ENCODE measurements at places on chromosomes 2 and 18. TPM values are rescaled to one million over a fixed set of nuclear protein-coding genes. Genes with fewer than 3 reads are reported as not detected.

DNA sequence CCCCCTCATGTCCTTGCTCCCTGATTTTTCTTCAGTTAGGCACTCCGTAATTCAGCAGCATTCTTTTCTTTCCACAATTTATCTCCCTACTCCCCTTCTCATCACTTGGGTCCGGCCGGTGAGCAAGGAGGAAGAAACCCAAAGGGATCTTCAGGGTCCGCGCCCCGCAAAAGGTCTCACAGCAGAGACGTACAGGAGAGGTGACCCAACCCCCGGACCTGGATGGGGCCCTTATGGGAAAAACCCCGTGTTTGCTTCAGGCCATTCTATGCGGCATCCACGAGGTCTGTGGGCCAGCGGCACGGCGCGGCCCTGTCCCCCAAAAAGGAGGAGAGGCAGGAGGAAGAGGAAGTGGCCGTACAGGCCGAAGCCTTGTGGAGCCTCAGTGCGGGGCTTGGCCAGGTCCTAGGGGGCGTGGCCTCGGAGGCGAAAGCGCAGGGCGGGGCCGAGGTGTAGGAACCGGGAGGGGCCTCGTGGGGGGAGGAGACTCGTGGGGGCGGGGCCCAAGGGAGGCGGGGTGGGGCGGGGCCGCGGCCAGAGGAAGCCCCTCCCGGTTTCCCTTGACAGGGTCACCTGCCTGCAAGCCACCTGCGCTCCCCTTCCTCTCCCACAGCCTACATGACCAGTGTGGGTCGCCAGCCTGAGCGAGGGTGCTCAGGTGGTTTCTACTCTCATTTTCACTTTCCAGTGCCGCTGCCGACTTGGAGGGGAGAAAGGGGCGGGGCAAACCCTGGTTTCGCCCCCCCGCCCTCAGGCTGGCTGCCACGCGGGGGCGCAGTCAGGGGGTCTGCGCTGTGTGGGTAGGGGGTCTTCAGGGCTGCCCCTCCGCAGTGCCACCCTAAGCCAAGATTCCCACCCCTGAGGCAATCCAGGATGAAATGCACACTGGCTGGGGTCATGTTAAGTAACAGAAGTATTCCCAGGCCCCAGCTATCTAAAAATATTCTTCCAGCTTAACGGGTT, 156.4 kb upstream of the XPO1 start:
- DNase-seq: peak; percentile 67

Gene CLEC4F
- not detected for total RNA-seq

Gene GATA6
- total RNA-seq: 0.35 TPM

GRCh38 chr2:30300456-30301221, 69.3 kb downstream of the LBH start:
- no peak for DNase-seq

Gene MC2R
- not detected for total RNA-seq

GRCh38 chr2:37871456-37872191, 53.5 kb upstream of the RMDN2 start:
- DNase-seq: peak; percentile 99

DNA sequence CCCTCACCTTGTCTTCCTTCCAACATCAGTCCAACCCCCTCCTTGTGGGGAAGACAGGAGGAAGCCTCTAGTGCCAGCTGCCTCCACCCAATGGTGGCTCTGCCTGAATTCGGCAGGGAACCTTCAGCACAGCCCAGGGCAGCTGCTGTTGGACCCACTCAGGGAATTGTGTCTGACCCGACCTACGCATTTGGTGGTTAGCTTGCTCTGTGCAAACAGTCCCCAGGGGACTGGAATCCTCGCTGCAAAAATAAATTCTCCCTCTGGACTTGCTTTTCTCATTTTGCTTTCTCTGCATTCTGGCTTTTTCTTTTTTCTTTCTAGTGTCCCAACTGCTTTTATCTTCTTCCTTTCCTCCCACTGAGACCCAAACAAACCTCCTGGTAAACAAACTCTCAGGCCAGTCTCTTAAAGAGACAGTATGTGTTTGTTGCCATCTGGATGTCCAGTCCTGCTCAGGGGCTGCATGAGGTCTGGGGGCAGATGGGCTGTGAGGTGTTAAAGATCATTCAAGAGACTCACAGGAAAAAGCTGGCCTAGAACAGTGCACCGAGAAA, 137.7 kb upstream of the HAAO start:
- peak; percentile 45 for DNase-seq

DNA sequence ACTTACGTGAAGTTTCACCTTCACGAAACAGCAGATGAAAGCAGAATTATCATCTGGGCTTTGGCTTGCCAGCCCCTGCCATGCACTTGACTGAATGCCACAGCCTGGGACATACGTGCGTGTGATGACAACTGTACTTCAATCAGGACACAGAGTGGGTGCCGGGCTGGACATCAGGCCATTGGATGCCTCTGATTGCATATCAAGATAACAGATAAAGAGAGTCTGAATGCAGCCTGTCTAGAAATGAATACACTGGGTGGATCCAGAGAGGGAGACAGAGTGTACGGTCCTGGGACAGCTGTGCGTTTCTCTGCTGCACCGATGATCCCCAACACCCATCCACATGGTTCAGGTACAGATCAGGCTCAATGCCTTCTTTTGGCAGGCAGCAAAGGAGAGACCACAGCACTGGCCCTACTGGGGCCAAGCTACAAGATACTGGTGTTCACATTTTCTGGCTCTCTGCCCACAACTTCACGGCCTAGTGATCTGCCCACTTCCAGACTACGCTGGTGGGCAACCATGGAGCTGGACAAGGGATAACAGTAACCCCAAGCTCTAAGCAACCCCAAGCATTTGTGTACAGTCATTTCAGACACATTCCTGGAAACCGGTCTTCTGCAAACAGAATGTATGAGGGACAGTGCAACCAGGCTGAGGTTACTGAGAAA, 35.6 kb downstream of the FBLN7 start:
- peak; percentile 91 for DNase-seq

All from renal cortical epithelial cell (primary cell).